ENCODE measurements at places on chromosomes 2 and 18.

GRCh38 chr2:12062053-12062395 lies 315.6 kb downstream of the LPIN1 start:
- DNase-seq: no peak

DNA sequence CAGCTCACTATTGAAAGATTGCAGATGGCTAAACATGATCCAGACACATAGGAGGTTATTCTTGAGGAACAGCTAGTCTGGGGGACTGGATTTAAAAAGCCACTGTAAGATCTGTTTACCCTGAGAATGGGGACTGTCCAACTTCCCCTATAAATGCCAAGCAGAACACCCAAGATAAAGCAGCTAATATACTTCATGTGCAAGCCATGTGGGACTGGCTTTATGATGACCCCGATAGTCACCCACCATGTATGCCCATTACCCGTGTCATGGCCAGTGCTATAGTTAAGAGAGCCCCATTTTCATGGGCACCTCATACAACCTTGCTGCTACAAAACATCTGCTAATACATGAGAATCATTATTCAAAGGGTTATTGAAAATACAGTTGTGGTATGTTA lies 16.0 kb downstream of the YPEL5 start:
- no peak for DNase-seq

GRCh38 chr2:9990736-9991135 lies 39.2 kb downstream of the GRHL1 start:
- no peak for DNase-seq

DNA sequence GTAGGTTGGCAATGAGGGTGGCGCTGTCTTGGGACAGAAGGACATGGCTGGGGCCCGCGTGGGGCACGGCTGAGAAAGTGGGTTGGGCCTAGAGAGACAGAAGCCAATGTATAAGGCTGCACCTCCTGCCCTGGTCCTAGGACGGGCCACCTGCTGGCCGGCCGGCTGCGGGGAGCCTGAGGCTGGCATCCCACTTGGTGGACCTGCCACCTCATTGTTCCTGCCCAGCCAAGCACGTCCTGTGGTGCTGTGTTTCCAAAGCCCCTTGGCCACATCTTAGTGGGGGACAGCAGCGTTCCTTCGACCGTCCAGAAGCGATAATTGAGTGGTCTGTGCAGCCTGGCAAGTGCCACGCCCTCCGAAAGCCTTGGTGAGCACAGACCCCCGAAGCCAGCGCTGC lies 223.9 kb downstream of the LDLRAD4 start:
- DNase-seq: no peak

DNA sequence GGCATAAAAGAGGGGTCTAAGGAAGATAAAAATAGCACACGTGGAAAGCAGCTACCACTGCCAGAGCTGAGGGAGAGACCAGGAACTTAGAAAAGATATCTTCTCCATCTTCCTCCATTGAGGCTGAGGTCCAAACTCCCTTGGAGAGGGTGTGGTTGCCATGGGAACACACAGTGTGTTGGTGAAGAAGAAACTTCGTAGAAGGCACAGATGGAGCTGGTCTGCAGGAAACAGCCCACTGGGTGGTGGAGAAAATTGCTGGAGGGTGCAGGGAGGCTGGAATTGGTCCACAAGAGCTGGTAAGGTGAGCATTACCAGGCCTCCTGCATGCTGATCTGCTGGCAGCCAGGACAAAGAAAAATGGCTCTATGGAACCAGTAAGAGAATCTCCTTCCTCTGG lies 191.0 kb downstream of the HRH4 start:
- no peak for DNase-seq
